ENCODE measurements at places on chromosomes 12 and 14. TPM values are rescaled to one million over a fixed set of nuclear protein-coding genes. Genes with fewer than 3 reads are reported as not detected.

The RND1 gene
- 0.56 TPM for total RNA-seq

- DNase-seq = peak; percentile 24
Measured at GRCh38 chr12:62761658-62762057, 173.3 kb downstream of the PPM1H start.

- DNase-seq = no peak
Measured at GRCh38 chr12:43336962-43337555, 214.9 kb downstream of the ADAMTS20 start.

DNA sequence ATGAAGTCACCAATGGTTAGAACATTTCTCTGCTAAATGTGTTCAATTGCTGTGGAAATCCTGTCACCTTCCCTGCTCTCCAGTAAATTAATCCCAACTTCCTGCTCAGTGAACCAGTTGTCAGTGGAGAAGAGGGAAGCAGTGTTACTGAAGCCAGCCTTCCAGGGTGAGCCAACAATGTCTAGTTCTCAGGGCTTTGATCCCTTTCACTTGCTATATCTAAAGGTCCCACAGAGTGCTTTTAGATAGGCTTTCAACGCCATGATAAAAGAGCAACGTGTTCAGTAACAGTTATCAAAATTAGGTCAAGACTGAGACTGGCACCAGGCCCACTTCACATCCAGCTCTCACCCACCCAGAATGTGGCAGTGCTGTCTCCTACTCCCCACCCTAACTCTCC, 139.7 kb downstream of the KCNH5 start:
- no peak for DNase-seq

- DNase-seq = no peak
Measured at GRCh38 chr14:93926245-93926872, 785 bp upstream of the FAM181A start.

DNA sequence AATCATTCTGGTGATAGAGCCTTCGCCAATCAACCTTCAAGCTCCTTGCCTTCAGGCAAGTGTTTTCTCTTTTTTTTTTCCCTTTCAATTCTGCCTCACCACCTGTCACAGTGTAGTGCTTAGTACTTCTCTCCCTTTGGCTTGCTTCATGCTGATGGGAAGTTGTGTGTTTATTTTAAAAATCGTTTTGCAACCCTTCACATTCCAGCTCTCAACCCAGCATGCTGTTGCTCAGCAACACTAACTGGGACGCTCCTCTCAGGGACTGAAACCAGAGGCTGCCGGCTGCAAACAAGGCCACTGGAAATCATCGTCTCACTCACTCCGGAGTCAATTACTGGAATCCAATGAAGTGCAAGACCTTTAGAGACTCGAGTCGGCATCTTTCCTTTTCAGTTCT, 342.7 kb downstream of the PRKD1 start:
- DNase-seq = peak; percentile 42

The TPPP2 gene
- 0.44 TPM for total RNA-seq
